AG04449 (cell line): ENCODE measurements at places on chromosomes 11 and 22.

DNA sequence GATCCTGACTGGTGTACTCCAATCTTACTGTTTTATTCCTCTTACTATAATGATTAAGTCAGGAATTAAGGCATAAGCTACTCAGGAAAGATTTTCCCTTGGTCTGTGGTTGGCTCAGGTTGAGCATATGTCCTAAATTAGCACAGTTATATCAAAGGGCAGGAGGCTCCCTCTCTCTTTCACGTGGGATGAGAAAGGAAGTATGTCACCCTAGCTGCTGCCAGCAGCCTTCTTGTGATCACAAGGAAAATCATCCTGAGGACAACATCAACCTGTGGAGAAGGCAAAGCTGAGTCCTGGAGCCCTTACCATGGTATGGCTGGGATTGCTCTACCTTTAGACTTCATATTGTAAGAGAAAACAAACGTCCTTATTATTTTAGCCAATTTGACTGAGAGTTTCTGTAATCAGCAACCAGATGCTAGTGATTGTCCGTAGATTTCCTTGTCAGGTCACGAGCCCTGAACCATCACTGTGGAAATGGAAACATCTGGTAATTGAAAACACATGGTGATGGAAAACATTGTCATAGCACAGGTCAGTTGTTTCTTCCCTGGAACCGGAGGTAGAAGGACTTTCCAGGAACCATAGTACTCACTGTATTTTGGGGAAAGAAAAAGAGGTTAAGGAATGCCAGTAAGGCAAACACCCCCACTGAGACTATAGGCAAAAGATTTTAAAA lies 40.6 kb upstream of the DEUP1 start:
- DNase-seq = no peak

- DNase-seq = no peak
These were observed 8.0 kb downstream of the MYO7A start for GRCh38 chr11:77136074-77136473.

DNA sequence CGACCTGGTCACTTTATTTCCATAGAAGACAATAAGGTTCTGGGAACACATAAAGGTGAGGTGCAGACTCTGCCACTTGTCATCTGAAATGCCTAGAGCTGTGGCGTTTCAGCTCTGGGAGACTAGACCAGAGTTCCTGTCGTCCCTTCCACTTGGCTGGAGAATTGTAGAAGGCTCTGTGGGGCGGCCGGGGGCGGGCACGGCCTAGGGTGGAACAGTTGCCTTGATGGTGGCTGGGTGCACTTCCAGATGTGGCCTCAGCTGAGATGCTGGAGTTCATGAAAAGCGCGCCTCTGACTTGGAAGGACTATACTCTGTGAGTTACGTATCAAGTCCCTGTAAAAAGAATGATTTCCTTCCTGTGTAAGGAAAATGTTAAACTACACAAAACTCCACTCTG lies 16.8 kb downstream of the TRMU start:
- DNase-seq = no peak

- DNase-seq = no peak
These were observed 1.1 kb downstream of the NPAT start for GRCh38 chr11:108221371-108221770.

GRCh38 chr11:115217726-115218311 lies 286.4 kb downstream of the CADM1 start:
- no peak for DNase-seq

- DNase-seq = no peak
These were observed 16.0 kb downstream of the PLCB3 start for GRCh38 chr11:64267207-64267945.

DNA sequence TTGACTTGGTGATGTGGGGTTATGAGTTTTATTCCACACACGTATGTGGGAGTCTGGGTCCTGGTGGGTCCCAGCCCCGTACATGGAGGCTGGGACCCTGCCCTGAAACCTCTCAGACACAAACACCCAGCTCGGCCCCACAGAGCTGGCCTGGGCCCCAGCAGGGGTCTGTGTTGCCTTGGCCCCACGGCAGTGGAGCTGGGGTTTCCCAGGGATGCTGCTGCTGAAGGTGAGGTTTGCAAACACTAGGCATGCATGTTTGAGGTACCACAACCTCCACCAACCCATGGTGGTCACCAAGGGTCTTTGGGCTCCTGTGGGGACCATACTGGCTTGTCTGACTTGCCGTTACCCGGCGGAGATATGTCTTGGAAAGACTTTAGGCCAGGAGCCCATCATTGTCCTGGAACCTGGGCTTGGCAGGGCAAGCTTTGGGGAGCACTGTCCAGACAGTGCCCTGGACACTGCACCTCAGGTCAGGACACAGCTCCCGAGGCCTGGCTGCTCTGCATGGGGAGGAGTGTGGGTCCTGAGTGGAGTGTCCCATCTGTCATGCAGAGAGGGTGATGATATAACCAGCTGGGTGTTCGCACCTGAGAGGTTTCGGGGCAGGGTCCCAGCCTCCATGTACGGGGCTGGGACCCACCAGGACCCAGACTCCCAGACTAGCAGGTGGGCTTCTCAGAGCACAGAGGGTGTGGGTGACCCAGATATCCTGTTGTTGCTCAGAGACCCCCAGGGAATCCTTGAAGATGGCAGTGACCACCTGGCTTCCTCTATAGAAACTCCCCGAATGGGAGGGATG lies 63.3 kb downstream of the KCNQ1 start:
- DNase-seq = no peak

- no peak for DNase-seq
These were observed 6.6 kb downstream of the MPPED2 start for GRCh38 chr11:30579415-30580175.

DNA sequence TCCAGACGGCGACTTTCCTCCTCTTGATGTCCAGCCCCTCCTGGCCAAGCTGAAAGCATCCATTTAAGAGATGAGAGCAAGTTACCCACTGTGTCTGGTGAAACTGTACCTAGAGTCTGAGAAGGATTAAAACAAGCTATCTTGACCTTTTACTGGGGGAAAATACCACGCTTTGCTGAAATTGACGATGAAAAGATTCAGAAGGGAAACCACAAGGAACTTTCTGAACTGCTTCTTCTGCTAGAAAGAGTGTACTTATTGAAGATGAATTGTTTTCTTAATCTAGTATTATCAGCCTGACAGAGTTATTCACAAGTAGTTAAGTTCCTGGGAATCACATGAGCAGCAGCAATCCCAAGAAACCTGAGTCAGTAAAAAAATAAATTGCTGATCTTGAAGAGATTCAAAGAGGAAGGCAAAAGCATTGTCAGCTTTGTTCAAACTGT lies 13.1 kb upstream of the MS4A6A start:
- no peak for DNase-seq

- no peak for DNase-seq
These were observed 550.1 kb downstream of the SOX6 start for GRCh38 chr11:15806217-15806616.

DNA sequence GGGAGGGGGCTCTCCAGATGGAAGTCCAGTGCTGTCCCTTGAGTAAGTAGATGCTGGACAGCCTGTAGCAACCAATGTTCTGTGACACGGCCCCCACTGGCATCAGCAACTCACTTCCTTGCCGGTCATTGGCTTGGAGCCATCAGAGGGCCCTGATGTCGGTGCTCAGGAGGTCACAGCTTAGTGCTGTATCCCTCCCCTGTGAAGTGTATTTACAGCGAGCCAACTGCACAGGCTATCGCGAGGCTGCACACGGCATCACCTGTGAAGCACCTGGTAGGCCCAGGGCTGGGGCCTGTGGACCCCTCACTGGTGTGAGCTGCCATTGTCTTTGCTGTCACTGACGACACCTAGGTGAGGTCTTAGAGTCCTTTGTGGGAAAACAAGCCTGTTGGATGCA lies 13.4 kb upstream of the ACR start:
- DNase-seq = no peak

DNA sequence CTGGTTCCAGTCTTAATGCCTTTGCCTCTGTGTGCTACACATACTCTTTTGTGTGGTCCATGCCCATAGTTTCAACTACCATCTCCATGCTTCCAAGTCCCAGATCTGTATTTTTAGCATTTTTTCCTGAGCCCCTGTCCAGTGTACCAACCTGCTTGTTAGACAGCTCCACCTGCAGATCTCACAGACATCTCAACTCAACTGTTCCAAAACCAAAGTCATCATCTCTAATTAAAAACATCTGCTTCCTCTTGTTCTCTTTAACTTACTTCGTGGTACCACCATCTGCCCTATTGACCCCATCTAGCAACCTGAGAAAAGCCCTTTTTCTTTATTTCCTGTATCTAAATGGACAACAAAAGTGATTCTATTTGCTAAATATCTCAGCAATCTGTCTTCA lies 8.6 kb upstream of the KMT2A start:
- no peak for DNase-seq

GRCh38 chr22:35804421-35804820 lies 86.7 kb downstream of the APOL5 start:
- no peak for DNase-seq

DNA sequence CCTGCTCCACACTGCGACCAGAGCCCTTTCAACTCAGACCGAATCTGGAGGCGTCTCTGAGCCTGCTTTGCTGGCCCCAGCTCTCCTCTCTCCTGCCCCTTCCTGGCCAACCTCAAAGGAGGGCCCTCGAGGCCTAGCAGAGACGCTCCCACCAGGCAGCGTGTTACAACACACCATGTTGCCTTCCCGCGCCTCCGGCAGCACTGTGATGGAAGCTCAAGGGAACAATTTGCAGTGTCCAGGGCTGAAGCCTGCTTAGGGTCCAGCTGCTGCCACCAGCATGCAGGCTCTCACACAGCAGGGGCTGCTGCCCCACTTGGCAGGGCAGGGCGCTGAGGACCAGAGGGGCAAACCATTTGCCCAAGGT lies 18.4 kb downstream of the LINC01488 start:
- no peak for DNase-seq

GRCh38 chr11:100800202-100800601 lies 113.1 kb downstream of the ARHGAP42 start:
- DNase-seq = no peak

GRCh38 chr22:41687901-41688364 lies 734 bp downstream of the SNU13 start:
- no peak for DNase-seq

DNA sequence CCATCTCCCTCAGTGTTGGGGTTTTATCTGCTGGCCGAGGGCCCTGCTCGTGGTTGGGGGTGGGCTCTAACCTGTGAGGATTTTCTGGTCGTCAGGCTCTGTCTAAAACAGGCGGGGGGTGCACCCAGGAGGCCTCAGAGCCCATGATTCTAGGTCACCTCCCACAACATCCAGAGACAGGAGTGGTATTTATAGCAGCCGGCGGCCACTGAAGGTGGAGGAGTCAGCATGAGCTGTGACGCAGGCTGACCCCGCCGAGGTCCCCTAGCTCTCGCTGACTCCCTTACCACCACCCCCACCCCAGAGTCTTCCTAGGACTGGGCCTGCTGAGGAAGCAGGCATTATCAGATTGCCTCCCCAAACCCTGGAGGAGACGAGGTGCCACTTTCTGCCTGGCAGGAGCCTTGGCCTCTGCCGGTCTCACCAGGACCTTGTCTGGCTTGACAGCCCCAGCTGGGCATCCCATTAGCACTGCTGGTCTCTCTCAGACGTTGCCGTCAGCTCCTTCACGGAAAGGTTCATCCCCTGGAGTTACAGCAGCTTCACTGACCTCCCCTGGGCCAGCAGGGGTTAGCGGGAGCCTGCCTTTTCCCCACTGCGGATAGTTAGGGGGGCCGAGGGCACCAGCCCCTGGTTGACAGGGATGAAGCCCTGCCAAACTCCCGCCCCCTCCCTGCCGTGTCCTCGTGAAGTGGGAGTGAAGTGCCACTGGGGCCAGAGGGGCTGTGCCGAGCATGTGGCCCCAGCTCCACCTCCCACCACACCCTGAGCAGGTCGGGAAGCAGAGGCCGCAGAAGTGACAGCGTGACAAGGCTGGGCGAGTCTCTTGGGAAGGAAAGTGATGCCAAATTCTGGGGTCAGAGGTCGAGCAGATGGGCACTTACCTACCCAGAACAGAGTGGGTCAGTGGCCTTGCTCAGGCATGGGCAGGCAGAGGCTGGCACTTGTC lies 26.5 kb downstream of the DAGLA start:
- DNase-seq = no peak

DNA sequence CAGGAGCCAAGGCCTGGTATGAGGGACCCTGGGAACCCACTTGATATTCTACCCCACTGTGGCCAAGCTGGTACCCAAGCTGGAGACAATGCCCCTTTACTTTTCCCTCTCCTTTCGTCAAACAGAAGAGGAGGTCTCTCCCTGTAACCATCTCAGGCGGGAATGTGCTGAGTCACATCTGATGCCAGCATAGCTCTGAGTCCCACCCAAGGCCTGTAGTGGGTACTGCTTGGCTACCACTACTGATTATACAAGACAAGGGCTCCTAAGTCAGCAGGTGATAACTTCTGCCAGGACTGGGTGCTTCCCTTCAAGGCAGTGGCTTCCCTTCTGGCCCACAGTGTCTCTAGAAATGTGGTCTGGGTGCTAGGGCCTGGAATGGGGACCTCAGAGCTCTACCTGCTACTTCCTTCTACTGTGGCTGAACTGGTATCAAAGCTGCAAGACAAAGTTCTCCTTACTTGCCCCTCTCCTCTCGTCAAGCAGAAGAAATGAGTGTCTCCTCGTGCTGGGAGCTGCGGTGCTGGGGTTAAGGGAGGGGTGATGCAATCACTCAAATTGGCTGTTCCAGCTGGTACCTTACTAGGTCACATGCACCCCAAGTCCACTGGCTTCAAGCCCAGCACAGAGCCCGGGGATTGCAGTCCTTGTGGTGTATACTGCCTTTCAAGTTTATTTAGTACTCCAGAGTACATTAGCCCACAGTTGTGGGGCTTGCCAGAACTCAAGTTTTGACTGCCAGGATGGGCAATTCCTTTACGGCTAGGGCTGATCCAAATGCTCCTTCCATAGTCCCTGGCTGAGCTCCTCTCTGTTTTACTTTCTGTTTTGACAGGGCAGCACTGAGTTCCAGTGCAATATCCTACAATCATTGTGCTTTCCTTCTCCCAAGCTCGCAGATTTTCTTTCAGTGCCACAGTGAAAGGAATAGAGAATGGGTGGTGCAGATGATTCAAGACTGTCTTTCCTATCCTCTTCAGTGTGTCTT lies 419.7 kb upstream of the CNTN5 start:
- DNase-seq = no peak

DNA sequence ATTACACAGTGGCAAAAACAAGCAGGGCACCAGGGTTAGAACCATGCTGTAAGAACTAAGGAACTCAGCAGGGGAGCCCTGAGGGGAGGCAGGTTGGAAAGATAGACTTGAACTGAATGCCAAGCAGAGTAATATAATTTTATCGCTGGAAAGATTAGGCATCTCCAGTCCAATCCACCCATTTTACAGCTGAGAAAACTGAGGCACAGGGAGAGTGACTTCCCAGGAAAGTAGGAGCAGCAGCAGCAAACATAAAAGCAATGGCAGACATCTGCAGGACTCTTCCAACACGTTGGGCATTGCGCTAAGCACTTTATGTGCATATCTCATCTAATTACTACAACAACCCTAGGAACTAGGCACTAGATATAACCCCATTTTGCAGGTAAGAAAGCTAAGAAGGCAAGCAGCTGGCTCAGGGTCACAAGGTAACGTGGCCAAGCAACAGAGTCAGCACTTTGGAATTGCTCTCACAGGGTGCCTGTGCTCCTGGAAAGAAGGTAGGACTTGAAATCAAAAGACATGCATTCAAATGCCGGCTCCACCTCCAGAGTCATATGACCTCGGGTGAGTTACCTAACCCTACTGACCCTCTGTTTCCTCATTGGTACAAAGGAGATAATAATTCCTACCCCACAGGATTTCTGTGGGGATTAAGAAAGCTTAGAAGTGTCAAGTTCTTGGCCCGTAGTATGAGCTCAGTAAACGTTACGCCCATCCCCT lies 215.3 kb downstream of the BARX2 start:
- DNase-seq = no peak

GRCh38 chr11:22371160-22371559 lies 33.0 kb downstream of the SLC17A6 start:
- DNase-seq = no peak
